Caco-2 (cell line): ENCODE measurements at places on chromosomes 6 and 20. TPM values are rescaled to one million over a fixed set of nuclear protein-coding genes. Genes with fewer than 3 reads are reported as not detected.

Gene EYA2
- total RNA-seq, result 0.25 and 0.30 TPM in 2 replicates

Gene MUCL3
- total RNA-seq, result 0.16 TPM in 1 of 2 replicates, not detected in the other

Gene VEGFA
- total RNA-seq, result 172 and 174 TPM in 2 replicates

Gene TTK
- total RNA-seq, result 37.4 and 40.0 TPM in 2 replicates

Gene LY86
- not detected in 2 replicates for total RNA-seq

Gene TAAR8
- total RNA-seq, result not detected in 2 replicates

Gene NKX2-4
- not detected in 2 replicates for total RNA-seq

Gene HINT3
- total RNA-seq, result 20.2 and 24.6 TPM in 2 replicates

Gene BPI
- not detected in 2 replicates for total RNA-seq

Gene C6orf62
- 74.2 and 75.3 TPM in 2 replicates for total RNA-seq

Gene BPIFB2
- total RNA-seq, result not detected in 2 replicates

Gene ZSCAN12
- total RNA-seq, result 1.5 and 1.6 TPM in 2 replicates

Gene SAYSD1
- total RNA-seq, result 17.8 and 20.8 TPM in 2 replicates

Gene GPX6
- not detected in 2 replicates for total RNA-seq

Gene SUMO4
- total RNA-seq, result 1.7 and 2.4 TPM in 2 replicates

Gene C20orf204
- 3.2 and 3.3 TPM in 2 replicates for total RNA-seq

Gene SLC4A11
- 8.6 and 9.5 TPM in 2 replicates for total RNA-seq

DNA sequence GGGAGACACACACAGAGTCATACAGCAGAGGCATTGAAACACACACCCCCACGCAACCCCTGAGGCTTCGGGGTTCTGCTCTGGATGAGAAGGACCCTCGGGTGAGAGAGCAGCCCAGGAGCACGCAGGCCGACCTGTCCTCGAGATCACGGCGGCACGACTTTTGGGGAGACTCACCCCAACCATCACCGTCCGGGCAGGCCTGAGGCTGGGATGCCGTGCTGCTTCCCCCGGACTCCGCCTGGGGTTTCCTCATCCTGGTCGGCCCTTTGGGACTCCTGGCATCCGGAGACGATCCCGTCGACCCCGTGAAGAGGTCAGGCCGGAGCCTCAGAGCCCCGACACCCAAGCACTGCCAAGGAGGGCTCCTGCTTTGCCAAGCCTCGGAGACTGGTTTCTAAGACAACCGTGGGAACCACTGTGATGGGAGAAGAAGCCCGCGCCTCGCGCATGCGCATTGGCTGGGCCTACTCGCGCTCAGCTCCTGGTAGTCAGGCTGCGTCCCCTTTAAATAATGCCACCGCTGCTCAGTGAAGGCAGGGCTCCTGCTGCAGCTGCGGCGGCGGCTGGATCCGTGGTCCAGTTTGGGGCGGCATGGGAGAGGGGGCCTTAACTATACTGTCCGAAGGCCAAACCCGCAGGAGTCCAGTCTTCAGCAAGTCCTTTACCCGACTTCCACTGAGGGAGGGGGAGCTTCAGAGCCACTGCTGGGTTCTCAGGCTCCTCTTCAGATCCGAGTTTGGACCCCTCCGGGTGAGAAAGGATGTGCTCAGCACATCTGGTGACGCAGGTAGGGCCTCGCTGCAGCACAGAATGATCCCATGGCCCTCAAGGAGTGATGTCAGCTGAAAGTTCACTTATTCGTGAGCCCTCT, 171.4 kb upstream of the ZNF337 start:
- no peak overlapping the region for H3K4me3 ChIP-seq
- H3K27me3 ChIP-seq, result no peaks in the 10 kb centered on the region
- DNase-seq, result no peak
- H3K36me3 ChIP-seq, result no peaks in the 10 kb centered on the region

- no peaks in the 10 kb centered on the region; the same call in 1 of the 2 replicates for H3K36me3 ChIP-seq
- H3K4me1 ChIP-seq, result peaks cover 6% of the 10 kb centered on the region; the same call in 1 of the 2 replicates
- peak; percentile 41 for DNase-seq
- H3K27ac ChIP-seq, result no peak overlapping the region
These were observed 56.2 kb upstream of the RIPOR2 start for GRCh38 chr6:24991810-24992467.

- no peak overlapping the region for H3K4me3 ChIP-seq
- H3K27ac ChIP-seq, result no peak overlapping the region
- H3K4me1 ChIP-seq, result 0 out of 2 replicates have a peak, but pooled peaks cover 9% of the 10 kb centered on the region
- no peaks in the 10 kb centered on the region for H3K27me3 ChIP-seq
- no peak for DNase-seq
These were observed 65.5 kb upstream of the BTN3A2 start for GRCh38 chr6:26299286-26300042.

- no peaks in the 10 kb centered on the region for H3K36me3 ChIP-seq
- no peaks in the 10 kb centered on the region for H3K27me3 ChIP-seq
- peak overlapping the region; percentile 14 for H3K27ac ChIP-seq
- DNase-seq, result no peak
- peaks cover 7% of the 10 kb centered on the region; the same call in 1 of the 2 replicates for H3K4me1 ChIP-seq
- H3K4me3 ChIP-seq, result no peak overlapping the region
These were observed 101.1 kb downstream of the PSMB1 start for GRCh38 chr6:170451762-170452651.

DNA sequence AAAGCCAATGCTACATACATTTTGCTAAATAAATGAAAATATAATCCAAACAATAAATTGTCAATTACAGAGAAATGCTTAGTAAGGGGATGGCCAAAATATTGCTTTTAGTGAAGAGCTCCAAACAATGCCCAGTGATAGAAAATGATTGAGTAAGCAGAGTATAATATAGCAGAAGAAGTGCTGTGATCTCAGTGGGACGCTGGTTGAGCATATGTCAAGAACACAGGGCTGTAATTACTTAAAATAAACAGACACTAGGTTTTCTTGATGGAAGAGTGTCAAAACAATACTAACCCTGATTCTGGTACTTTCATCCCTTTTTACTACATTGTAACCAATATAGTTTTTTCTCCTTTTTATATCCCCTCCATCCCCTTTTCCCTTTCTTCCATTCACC, 150.3 kb downstream of the GRIK2 start:
- H3K36me3 ChIP-seq, result no peaks in the 10 kb centered on the region
- peaks cover 5% of the 10 kb centered on the region; the same call in 1 of the 2 replicates for H3K4me1 ChIP-seq
- no peak overlapping the region for H3K27ac ChIP-seq
- no peak overlapping the region for H3K4me3 ChIP-seq

- H3K27me3 ChIP-seq, result no peaks in the 10 kb centered on the region
- H3K4me1 ChIP-seq, result no peaks in the 10 kb centered on the region
- H3K27ac ChIP-seq, result no peak overlapping the region
These were observed 14.9 kb downstream of the MTFR2 start for GRCh38 chr6:136235233-136235564.

DNA sequence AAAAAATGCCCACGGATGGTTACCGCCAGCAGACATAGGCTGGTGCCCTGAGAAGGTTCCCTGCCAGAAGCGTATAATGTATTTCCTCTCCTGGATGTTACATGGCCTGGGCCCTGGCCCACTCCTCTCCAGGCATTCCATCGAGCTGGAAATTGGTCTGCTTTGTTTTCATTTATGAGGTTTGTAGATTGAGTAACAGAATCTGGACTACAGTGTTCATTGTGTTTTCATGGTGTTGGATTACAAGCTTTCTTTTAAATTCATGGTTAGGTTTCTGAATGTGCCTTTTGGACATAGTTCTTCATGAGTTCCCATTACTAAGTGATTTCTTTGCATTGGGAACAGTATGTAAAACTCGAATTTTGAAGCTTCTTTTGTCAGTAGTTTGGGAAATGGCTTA, 6.4 kb downstream of the TIAM2 start:
- no peak overlapping the region for H3K27ac ChIP-seq
- peaks cover 25% of the 10 kb centered on the region for H3K4me1 ChIP-seq
- no peak for DNase-seq
- H3K4me3 ChIP-seq, result no peak overlapping the region
- H3K27me3 ChIP-seq, result no peaks in the 10 kb centered on the region

GRCh38 chr6:1659816-1660215, 50.1 kb downstream of the FOXC1 start:
- no peak overlapping the region for H3K27ac ChIP-seq
- no peak overlapping the region for H3K4me3 ChIP-seq
- no peak for DNase-seq
- H3K27me3 ChIP-seq, result no peaks in the 10 kb centered on the region

GRCh38 chr20:12978613-12979495, 29.9 kb upstream of the SPTLC3 start:
- no peaks in the 10 kb centered on the region for H3K36me3 ChIP-seq
- no peak for DNase-seq
- no peaks in the 10 kb centered on the region for H3K27me3 ChIP-seq
- H3K4me1 ChIP-seq, result peaks cover 30% of the 10 kb centered on the region
- no peak overlapping the region for H3K27ac ChIP-seq
- no peak overlapping the region for H3K4me3 ChIP-seq

GRCh38 chr20:43379239-43379917, 78.3 kb upstream of the SRSF6 start:
- no peaks in the 10 kb centered on the region for H3K36me3 ChIP-seq
- no peak overlapping the region for H3K4me3 ChIP-seq
- H3K27ac ChIP-seq, result no peak overlapping the region
- peak; percentile 26 for DNase-seq

- no peaks in the 10 kb centered on the region for H3K27me3 ChIP-seq
- H3K4me1 ChIP-seq, result no peaks in the 10 kb centered on the region
- DNase-seq, result no peak
- no peaks in the 10 kb centered on the region for H3K36me3 ChIP-seq
These were observed 370.4 kb downstream of the PREX1 start for GRCh38 chr20:48457193-48458002.

GRCh38 chr20:39878809-39879208, 810.2 kb downstream of the MAFB start:
- H3K4me1 ChIP-seq, result no peaks in the 10 kb centered on the region
- no peaks in the 10 kb centered on the region for H3K27me3 ChIP-seq
- no peak for DNase-seq
- no peaks in the 10 kb centered on the region for H3K36me3 ChIP-seq
- no peak overlapping the region for H3K27ac ChIP-seq
- no peak overlapping the region for H3K4me3 ChIP-seq

DNA sequence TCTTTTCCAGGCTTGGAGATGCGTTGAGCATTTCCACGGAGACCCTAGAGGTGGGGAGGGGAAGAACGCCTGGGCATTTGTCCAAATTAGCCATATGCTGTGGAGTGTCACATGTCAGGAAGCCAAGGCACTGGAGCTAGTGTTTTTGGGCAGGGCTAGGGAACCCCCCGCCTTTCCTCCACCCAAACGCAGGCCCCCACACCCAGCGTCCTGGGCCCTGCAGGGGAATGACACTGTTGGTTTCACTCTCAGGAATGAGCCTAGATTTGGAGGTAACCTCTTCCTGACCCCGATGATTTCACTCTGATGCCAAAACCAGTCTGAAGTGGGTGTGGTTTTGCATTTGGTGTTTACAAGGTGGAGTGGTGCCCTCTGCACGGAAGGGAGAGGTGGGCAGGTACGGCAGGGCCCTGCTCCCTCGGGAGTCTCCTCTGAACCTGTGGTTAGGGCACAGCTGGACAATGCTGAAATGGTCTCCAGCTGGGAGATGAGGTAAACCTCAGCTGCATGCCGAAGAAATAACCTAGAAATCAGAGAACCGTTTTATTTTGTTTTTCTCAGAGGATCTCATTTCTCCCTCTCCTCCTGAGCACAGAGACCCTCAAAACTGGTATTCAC, 29.5 kb downstream of the MTHFD1L start:
- no peak overlapping the region for H3K27ac ChIP-seq
- DNase-seq, result peak; percentile 11
- no peaks in the 10 kb centered on the region for H3K36me3 ChIP-seq

DNA sequence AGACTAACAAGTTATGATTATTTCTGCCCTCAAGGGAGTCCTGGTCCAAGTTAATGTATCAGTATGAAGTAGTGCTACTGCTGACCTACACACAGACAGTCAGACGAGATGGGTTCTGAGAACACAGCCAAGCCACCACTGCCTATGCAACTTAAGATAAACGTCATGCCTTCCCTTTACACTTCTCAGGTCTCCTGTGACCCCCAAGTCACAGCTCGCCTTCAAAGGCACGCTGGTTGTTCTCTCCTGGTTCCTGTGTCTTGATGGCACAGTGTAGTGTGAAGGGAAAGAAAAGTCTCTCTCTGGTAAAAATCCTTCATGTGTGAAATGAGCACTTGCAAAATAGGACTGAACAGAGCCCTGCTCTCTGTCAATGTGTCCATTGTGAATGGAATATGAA, 377.8 kb downstream of the ADGRB3 start:
- DNase-seq, result no peak
- no peak overlapping the region for H3K4me3 ChIP-seq
- no peaks in the 10 kb centered on the region for H3K36me3 ChIP-seq
- H3K4me1 ChIP-seq, result no peaks in the 10 kb centered on the region

DNA sequence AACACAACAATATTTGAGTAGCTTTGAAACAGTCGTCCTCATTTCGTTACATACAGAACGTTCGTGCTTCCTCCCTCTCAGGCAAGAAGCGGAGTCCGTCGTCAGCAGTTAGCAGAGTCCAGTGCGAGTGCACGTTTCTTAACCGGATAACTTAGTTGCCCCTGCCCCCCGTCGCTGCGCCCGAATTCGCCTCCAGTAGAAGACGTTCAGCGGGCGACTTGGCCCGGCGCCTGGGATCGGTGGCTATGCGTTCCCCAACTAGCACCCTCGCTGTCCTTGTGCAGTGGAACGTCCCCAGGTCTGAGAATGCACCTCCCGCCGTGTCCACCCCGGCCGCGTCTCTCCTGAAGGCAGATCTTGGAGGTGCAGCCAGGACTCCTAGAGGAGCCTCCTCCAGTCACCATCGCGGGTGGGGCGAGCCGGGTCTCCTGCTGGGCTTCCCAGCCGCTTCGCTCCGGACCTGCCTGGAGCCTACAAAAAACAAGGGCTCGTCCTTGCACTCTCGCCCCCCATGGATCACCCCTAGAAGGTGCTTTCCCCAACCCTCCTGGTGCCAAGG, 910 bp upstream of the PCSK2 start:
- no peaks in the 10 kb centered on the region for H3K36me3 ChIP-seq
- no peak overlapping the region for H3K27ac ChIP-seq
- H3K27me3 ChIP-seq, result no peaks in the 10 kb centered on the region; the same call in 1 of the 2 replicates
- no peak overlapping the region for H3K4me3 ChIP-seq
- no peak for DNase-seq

- DNase-seq, result no peak
- peaks cover 12% of the 10 kb centered on the region; the same call in 1 of the 2 replicates for H3K4me1 ChIP-seq
These were observed 99.3 kb upstream of the ARMC2 start for GRCh38 chr6:108748959-108749358.

DNA sequence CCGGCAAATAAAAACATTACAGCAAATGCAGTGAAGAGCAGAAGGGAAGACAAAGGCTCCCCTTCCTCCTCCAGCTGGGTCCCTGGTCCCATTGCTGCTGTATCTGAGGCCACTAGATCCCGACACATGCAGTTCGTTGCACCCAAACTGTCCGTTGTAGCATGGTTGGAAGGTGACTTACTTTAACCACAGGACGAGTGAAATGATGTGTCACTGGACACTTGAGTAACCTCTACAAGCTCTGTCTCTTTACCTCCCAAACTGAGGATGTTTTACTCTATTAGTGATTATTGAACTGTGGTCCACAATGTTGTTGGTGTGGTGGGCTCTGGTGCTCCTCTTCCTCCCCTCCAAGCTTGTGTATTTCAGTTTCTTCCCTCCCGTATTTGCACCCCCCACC, 46.2 kb upstream of the ARMH2 start:
- no peaks in the 10 kb centered on the region for H3K4me1 ChIP-seq
- H3K27me3 ChIP-seq, result no peaks in the 10 kb centered on the region
- no peaks in the 10 kb centered on the region for H3K36me3 ChIP-seq

DNA sequence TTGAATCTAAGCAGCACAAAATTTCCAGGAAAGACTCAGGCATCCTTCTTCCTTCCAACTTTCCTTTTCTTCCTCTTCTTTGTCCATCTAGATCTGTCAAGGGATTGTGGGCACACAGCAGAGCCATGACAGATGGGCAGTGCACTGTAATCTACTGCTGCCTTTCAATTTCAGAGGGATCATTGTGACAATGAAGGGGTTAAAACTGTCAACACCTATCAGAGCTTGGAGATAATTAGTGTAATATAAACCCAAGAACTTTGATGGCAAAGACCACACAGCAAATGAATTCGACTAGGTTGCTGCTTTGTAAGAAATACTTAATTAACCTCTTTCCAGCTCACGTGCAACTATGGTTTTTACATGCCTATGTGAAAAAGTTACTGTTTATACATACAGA, 55.0 kb downstream of the SAMD5 start:
- no peaks in the 10 kb centered on the region for H3K27me3 ChIP-seq
- H3K27ac ChIP-seq, result no peak overlapping the region
- no peak overlapping the region for H3K4me3 ChIP-seq
- DNase-seq, result no peak
- no peaks in the 10 kb centered on the region for H3K36me3 ChIP-seq
